NCI-H82 (cell line): ENCODE measurements at places on chromosomes 2 and 18.

DNA sequence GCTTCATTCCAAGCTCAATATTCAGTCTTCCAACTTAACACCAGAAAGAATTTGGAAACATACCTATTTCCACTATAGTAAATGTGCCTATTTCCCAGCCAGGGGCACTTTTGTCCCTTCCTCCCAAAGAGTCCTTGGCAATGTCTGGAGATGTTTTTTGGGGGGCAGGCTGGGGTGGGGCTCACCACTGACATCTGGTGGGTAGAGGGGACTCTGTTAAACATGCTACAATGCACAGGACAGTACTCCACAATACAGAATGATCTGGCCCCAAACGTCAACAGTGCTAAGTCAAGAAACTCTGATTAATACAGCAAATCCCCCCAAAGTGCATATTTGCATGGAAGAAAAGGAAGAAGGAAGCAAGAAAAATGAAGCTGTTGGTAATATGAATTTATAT is 61.7 kb downstream of the SMIM21 start:
- DNase-seq: no peak

DNA sequence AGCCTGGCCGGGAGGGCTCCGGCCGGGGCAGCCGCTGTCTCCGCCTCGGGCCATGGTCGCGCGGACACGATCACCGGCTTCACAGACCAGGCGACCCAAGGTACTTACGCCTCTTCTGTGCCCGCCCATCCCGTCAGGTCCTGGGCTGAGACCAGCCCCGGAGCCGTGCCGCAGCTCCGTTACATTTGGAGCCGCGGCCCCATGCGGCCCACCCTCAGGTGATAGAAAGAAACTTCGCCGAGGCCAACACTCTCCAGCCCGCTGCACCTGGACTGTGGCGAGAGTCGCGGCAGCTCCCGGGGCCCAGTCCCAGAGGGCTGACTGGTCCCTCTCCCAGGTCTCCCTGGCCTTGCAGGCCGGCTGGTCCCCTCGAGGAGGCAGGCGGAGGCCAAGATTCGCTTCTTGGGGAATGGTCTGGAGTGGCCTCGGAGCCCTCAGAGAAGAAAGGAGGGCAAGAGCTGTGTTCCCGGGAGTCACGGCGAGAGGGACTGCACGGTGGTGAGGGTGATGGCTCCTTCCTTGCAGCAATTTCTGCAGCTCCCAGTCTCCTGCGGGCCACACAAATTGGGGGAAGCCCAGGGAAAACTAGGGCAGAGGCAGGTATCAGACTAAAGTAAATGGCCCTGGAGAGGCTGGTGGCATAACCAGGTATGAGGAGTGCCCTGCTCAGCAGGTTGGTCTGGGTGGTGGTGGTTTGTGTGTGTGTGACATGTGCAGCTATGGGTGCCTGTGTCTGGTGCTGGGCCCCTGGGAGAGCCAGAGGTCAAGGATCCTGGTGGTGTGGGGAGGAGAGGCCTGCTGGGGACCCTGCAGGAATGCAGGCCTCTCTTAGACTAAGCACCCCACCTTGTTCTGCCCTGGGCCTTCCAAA is 822 bp downstream of the GDF7 start:
- no peak for DNase-seq

DNA sequence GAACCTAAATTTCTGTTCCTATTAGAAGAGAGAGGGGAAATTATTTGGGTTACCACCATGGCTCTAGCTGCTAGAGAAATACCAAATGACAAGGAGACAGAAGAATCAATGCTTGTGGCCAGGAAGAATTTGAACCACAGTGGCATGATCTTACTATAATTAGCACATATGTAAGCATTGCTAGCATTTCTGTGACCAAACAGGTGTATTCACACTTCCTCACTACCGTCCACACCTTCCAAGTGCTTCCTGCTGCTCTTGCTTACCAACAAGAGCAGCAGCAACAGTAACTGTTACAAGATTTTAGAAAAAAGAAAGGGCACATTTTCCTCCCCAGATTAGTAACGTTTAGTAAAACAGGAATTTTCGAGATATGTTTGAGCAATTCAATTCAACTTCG is 60.5 kb downstream of the CDH7 start:
- no peak for DNase-seq

GRCh38 chr18:24039671-24040070 is 25.1 kb downstream of the TTC39C start:
- no peak for DNase-seq

DNA sequence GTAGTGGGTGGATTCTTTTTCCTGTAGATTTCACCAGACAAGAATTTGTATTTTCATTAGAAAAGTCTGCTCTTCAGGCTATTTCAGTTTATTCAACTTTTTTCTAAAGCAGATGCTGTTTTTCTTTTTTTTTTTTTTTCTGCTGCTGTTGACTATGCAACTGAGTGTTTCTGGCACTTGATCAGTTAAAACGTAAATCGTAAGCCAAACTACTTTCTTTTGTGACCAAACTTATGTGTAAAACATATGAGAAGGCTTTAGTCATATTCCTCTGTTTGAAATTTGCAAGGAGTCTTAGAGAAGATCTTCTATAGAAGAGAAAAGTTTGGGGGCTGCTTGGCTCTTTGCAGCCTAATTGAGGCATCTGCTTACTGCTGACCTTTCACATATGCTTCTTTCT is 170.1 kb downstream of the PARD3B start:
- DNase-seq: no peak

DNA sequence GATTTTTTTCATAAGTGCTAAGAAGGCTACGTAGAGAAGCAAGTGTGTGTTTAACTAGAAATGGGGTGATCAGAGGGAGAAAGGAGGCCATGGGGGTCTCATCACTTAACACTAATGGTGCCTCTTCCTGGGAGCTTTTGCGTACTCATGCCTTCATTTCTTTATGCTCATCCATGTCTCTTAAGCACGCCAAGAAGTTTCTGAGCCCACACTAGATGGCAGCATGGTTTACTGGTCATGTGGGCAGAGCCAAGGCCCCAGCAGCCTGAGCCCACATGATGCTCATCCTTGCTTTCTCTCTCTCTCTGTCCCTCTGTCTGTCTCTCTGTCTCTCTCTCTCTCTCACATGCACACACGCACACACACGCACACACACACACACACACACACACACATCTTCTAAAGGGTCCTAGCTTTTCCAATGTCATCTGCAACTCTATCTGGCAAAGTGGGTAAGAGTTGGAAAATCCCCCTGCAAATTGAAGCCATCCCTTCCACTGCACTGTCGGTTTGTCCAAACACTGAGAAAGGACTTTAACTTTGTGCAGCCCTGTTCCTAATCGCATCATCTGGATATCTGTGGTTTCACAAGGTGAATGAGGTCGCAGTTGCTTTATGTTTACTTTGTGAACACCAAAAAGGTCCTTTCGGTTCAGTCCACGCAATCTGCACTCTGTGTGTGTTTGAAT is 137.1 kb upstream of the CCDC68 start:
- DNase-seq: peak; percentile 46

GRCh38 chr18:59605633-59606192 is 91.5 kb downstream of the CCBE1 start:
- no peak for DNase-seq

DNA sequence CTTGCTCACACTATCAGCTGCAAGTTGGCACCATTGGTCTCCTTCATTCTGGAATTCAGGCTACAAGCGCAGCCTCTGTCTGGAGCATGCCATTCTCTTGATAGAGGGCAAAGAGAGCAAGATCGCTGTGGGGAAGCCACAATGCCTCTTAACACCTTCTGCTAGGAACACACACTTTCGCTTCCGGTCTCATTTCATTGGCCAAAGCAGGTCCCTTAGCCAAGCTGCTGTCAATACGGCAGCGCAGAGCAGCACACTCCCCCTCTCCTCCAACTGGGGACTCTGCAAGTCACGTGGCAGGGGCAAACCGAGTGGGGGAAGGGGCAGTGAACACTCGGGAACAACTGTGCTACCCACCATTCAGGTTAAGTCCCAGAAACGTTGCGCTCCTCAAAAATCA is 98.1 kb downstream of the MMADHC start:
- DNase-seq: no peak
